Lower leg skin (tissue), 4 donors: ENCODE measurements at places on chromosomes 3 and 15. TPM values are rescaled to one million over a fixed set of nuclear protein-coding genes. Genes with fewer than 3 reads are reported as not detected.

DNA sequence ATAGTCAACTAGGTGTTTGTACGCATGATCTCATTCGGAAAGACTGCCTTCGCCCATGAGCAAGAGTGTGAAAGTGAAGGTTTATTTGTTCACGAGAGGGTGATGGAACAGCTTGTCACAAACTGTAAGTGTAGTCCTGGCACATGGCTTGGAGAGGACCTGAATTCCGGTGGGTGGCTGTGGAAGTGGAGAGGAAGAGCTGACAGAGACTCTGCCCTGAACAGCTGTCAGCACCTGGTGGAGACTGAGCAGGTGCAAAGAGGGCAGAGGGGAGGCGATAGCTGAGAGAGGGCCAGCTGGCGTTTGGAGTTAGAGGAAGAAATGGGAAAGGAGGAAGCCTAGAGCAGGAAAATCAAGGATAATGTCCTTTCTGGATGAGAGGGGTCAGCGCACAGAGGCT lies 155.7 kb downstream of the EEFSEC start:
- DNase-seq, result no peak

DNA sequence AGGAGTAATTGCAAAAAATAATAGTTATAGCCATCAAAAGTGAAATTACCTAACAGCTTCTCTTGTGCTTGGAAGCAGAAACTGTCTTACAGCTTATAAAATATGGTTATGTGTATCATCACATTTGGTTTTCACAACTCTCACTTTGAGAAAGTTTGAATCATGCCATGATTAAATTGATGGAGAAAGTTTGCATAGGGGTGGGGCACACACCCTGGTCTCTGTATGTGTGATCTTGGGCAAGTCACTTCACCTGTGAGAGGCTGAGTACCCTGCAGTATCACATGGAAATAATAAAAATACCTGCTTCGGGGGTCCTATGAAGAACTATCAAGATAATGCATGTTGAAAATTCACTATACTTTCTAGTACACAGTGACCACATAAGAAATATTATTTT lies 471.4 kb downstream of the RAP2B start:
- no peak for DNase-seq

The RBP2 gene
- not detected for total RNA-seq

The CHRM5 gene
- total RNA-seq, result not detected
